ENCODE measurements at places on chromosomes 3 and 15. TPM values are rescaled to one million over a fixed set of nuclear protein-coding genes. Genes with fewer than 3 reads are reported as not detected.

The GOLGA8R gene
- total RNA-seq: 5.9 TPM

The DZIP1L gene
- 81.3 TPM for total RNA-seq

The P3H2 gene
- total RNA-seq: 45.3 TPM

The ATP13A5 gene
- total RNA-seq: not detected

The THRB gene
- 0.57 TPM for total RNA-seq

The HHLA2 gene
- total RNA-seq: 0.48 TPM

The C3orf62 gene
- 2.9 TPM for total RNA-seq

The FOXB1 gene
- total RNA-seq: not detected

The STARD5 gene
- total RNA-seq: 2.2 TPM

The IL17RB gene
- 8.4 TPM for total RNA-seq

The LCTL gene
- total RNA-seq: not detected

The GPR156 gene
- total RNA-seq: 0.36 TPM

The TMCO5A gene
- total RNA-seq: not detected

The ABCC5 gene
- total RNA-seq: 68.8 TPM

The TBC1D5 gene
- 66.6 TPM for total RNA-seq

The B3GALNT1 gene
- 10.8 TPM for total RNA-seq

The MASP1 gene
- 507 TPM for total RNA-seq

The IL5RA gene
- 0.07 TPM for total RNA-seq

The CHMP2B gene
- total RNA-seq: 20.0 TPM

The PLA2G4D gene
- 0.03 TPM for total RNA-seq

All from cardiac muscle cell (in vitro differentiated cells and primary cell).